RPMI7951 (cell line): ENCODE measurements at places on chromosomes 1 and 21.

GRCh38 chr1:35594005-35594760 is 21.1 kb downstream of the TFAP2E start:
- DNase-seq: no peak

GRCh38 chr1:240464099-240464498 is 147.9 kb downstream of the GREM2 start:
- DNase-seq: no peak

GRCh38 chr1:201360486-201360885 is 17.0 kb downstream of the TNNT2 start:
- DNase-seq: no peak

GRCh38 chr1:54926970-54927369 is 40.0 kb upstream of the DHCR24 start:
- no peak for DNase-seq

DNA sequence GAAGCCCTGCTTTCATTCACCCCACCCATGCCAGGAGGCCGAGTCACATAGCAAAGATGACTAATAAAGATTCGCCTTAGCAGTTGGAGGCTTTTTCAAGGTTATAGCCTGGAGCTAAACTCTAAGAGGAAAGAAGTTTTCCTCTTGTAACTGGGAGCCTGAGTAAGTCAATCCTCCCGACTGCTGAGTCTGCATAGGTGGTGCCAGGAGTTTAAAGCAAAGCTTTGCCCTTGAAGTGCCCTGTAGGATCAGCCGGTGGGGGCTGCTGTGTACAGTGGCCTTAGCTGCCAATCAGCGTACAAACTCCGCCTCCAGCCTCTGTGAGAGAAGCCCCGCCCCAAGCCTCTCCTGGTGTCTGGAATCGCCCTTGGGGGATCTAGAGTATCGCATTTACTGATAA is 147.5 kb upstream of the SPATA6 start:
- DNase-seq: peak; percentile 99

GRCh38 chr1:64295561-64295960 is 92.1 kb downstream of the UBE2U start:
- DNase-seq: no peak

DNA sequence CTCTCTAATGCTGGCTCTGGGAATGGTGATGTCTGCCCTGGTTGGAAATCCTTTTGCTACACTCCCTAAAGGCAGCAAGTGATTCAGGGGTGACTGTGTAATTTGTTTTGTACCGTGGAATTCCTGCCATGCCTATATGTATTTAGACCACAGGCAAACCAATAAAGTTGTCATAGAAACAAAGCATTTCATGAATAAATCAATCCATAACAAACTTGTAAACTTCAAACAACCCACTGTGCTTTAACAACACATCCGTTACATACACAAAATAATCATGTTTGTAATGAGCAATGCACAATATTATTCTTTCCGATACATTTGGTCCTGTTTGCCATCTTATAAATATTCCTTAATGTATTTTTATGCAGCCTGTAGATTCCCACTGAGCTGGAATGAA is 330.3 kb upstream of the SNX7 start:
- DNase-seq: peak; percentile 69
